ENCODE measurements at places on chromosomes 12 and 14.

DNA sequence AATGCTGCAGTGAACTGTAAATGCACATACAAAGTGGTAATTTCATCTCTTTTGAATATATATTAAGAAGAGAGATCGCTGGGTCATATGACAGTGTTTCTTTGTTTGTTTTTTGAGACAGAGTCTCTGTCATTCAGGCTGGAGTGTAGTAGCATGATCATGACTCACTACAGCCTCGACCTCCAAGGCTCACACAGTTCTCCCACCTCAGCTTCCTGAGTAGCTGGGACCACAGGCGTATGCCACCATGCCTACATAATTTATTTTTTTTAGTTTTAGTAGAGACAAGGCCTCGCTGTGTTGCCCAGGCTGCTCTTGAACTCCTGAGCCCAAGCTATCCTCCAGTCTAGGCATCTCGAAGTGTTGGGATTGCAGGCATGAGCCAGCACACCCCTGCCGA, 62.4 kb upstream of the ACSS3 start:
- no peak for DNase-seq

DNA sequence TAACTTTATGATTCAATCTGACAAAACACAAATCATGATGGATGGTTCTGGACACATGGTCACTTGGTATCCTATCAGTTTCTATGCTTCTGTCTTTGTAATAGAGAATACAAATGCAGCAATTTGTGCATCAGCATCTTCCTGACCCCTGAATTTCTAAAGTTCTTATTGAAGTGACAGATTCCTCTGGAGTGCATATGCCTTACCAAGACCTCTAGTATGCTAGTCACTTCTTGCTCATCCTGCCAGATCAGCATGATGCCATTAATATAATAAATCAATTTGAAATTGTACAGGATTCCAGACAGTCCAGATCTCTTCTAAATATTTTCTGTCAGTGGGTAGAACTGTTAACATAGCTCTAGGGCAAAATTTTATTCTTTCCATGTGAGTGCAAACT, 40.6 kb upstream of the GLIPR1 start:
- no peak for DNase-seq

DNA sequence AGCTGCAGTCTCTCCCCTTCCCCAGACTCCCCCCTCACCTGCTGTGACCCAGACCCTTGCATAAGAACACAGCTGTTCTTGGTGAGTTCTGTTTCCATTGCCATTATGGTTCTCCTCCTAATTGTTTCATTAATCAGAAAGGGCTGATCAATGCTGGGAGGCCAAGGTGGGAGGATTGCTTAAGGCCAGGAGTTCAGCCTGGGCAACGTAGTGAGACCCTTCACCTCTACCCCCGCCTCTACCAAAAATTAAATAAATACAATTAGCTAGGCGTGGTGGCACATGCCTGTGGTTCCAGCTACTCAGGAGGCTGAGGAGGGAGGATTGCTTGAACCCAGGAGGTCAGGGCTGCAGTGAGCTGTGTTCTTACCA, 17.2 kb upstream of the FAIM2 start:
- DNase-seq, result no peak

GRCh38 chr14:64983439-64984310, 3.0 kb upstream of the FNTB start:
- no peak for DNase-seq

DNA sequence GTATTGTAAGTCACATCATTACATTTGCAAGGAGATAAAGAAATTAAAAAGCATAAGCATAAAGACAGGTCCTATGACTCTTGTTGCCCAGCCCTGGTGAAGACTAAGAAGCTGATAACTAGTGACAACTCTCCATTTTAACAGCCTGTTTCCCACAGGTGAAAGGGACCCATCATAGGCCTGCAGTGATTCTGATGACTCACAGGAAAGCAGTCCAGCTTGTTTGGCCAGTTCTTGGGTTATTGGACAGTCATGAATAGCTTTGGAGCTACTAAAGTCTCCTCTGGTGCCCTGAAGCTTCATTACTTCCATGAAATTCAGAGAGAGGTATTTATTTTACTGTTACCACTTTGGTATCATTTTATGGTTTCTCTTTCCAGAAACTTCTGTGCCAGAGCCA, 55.5 kb upstream of the DYRK2 start:
- DNase-seq, result peak; percentile 77

- no peak for DNase-seq
Observed at GRCh38 chr12:15318841-15319240, 3.5 kb upstream of the PTPRO start.

- DNase-seq, result no peak
Observed at GRCh38 chr12:42255866-42256261, 17.8 kb upstream of the YAF2 start.

GRCh38 chr14:54135804-54136280, 179.2 kb upstream of the BMP4 start:
- DNase-seq, result no peak

DNA sequence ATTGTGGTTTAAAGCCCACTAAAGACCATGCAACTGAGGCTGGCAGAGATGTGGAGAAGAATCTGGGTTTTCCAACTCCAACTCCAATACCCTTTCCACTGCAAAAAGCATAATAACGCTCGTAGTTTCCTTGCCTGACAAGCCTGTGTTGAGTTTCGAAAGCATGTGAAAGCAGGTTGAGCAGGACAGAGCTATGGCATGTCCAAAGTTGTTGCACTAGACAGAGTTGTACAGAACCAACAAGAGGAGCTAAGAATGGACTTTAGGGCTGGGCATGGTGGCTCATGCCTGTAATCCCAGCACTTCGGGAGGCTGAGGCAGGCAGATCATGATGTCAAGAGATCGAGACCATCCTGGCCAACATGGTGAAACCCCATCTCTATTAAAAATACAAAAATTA, 572.0 kb upstream of the TBX3 start:
- no peak for DNase-seq

DNA sequence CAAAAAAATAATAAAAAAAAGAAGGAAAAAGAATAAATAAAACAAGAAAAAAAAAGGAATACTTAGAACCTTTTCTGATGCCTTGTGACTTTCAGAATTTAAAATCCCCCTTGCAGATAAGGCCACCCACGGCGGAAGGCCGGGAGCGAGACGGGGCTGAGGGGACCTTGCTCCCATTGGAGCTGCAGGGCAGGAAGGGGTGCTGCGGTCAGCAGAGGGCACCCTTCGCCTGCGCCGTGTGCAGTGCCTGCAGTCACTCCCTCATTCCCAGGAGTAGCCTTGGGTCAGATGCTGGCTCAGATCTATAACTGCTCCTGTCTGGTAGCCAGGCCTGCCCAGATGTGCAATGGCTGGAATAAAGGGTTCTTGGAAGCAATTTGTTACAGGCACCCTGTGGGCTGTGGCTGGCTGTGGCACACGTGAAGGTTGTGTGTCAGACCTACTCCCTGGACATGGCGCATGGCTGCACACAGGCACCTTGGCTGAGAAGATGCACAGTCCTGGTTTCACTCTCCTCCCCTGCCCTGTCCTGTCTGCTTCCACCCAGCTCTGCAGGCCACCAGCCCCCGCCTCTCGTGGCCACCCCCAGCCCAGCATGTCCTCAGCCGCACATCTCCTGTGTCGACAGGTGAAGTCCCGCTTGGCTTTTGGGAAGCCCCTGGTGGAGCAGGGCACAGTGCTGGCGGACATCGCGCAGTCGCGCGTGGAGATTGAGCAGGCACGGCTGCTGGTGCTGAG, 13.4 kb upstream of the ALDH2 start:
- no peak for DNase-seq

DNA sequence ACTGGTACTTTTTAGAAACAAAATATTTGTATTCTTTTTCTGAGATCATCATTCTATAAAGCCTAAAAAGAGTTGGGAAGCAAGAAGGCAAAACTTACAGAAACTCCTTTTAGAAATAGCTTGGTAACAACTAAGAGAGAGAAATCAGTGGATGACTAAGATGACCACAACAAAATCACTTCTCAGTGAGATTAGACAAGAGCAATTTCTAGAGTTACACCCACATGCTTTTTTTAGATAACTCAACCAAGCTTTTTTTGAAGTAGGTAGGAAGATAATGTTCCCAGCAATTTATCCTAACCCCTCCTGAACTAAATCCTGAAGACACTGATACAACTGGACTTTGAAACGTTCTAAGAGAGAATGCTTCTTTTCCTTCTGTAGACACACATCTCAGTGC, 576.4 kb downstream of the SLC6A15 start:
- DNase-seq, result no peak

- no peak for DNase-seq
Observed at GRCh38 chr12:24111086-24111485, 161.6 kb upstream of the SOX5 start.

DNA sequence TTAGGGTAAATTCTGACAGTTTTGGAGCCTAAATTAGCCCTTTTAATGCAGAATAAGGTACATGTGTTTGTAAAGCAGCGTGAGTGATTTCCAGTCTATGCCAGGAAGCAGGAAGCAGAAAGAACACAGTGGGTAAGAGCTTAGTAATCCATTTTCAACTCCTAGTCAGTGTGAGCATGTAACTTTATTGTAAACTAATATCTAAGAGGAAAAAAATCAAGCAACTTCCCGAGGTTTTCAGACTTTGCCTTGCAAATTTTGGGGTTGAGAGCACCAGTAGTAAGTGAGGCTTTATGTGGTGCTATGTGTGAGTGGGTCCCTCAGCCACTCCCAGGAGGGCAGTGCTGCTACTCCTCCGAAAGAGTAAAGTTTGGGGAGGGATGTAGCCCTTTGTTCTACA, 2.9 kb downstream of the CIPC start:
- no peak for DNase-seq

GRCh38 chr12:65318186-65318685, 39.8 kb downstream of the MSRB3 start:
- DNase-seq, result no peak

DNA sequence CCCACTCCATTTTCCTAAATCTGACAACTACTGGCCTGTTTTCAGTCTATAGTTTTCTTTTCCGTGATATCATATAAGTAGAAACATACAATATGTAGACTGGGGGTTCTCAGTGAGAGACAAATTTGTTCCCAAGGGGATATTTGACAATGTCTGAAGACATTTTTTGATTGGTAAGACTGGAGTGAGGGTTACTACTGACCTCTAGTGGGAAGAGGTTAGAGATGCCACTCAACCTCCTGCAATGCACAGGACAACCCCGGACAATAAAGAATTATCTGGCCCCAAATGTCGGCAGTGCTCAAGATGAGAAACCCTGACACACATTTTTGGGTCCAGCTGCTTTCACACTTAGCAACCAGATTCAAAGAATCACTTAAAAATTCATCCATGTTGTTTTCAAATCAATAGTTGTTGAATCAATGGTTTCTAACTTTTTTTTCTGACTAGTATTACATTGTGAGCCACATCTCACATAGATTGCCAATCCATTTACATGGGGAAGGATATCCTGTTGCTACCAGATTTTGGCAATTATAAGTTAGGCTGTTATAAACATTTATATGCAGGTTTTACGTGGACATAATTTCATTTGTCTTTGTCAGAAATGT, 307.1 kb downstream of the RPL10L start:
- DNase-seq, result no peak

GRCh38 chr12:40342010-40342409, 117.2 kb downstream of the LRRK2 start:
- no peak for DNase-seq

DNA sequence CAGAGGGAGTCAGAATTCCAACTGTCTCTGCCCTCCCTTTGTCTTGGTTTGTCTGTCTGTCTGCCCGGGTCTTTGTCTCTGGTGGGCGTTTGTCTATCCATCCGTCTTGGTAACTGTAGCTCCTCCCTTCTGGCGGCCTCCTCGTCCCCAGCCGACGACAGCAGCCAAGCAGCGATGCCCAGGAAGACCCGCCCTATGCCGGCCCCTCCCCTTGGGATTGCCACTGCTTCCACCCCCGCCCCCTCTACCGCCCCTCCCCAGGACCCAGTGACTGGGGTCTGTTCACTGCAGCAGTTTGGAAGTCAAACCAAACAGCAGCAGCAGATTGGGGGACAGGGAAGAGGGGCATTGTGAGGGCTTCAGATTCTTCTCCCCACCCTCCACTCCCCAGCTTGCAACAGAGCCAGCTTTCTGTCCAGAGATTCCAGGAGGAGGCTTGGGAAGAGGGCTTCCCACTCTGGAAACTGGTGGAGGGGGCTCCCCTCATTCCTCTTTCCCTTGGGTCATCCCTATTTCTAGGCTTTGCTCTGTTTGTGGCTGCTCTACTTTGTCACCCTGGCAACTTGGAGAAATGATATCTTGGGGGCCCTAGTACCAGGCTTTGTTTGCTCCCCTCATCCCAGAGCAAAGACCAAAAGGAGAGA, 2.4 kb upstream of the RARG start:
- no peak for DNase-seq

- DNase-seq, result no peak
Observed at GRCh38 chr12:123363390-123363739, 1.3 kb downstream of the SBNO1 start.

DNA sequence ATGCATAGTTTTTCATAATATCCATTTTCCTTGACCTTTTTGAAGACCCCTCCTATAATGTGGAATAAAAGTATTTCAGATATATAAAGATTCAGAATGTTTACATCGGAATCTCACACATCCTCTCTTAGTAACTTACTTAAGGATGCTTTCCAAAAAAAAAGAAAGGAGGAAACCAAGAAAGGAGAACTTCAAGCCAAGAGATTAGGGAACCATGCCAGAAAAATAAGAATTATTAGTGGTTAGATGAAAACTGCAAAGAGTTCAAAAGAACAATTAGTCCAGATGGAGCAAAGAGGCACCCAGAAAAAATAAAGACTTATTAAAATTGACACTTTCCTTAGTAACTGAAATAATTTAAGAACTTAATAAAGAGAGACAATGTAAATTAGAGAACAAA, 179.2 kb downstream of the DUSP6 start:
- DNase-seq, result no peak

GRCh38 chr14:65033181-65033580, 46.5 kb downstream of the FNTB start:
- no peak for DNase-seq

GRCh38 chr14:65991104-65991503, 495.1 kb upstream of the CCDC196 start:
- DNase-seq, result no peak

DNA sequence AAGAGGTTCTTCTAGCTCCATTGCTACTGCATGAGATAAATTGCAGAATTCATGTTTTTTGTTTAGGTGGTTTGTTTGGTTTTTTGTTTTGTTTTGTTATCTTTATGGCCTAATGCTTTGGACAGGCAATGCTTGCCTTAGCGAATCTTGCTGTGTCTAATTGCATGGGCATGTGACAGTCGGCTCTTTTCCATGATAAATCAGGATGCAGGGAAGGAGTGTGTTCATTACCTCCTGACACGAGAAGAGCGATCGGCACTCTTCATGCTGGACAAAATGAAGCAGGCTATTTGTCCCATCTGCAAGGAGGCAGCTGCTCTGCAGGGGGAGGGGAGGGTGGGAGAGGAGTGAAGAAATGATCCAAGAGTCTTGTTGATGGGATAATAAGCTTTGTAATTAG, 6.5 kb downstream of the CCDC60 start:
- DNase-seq, result no peak

GRCh38 chr14:59631237-59631636, 54.6 kb upstream of the CCDC175 start:
- DNase-seq, result no peak

DNA sequence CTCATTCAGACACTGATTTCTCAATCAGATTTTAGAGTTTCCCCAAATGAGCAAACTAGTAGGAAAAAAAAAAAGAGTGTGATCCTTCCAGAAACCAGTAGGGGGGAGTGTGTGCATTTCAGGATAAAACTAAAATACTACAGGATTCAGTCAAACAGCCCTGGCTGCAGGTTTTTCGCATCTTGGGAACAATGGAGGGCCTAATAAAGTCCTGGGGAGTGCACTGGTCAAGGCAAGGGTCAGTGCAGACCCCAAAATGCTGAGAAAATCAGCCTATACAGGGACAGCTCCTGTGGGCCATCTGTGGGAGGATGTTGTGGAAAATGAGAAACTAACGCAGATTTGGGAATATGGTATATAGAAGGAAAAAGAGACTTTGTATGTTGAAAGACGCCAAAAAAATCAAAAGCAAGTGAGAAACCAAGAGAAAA, 22.2 kb upstream of the ABCD4 start:
- DNase-seq, result no peak
